Activated T-helper 9 cell treated with anti-CD3 and anti-CD28 coated beads, Interleukin-2, amount 50 U/mL, for 16 hours (primary cell): ENCODE measurements at places on chromosomes 12 and 14.

DNA sequence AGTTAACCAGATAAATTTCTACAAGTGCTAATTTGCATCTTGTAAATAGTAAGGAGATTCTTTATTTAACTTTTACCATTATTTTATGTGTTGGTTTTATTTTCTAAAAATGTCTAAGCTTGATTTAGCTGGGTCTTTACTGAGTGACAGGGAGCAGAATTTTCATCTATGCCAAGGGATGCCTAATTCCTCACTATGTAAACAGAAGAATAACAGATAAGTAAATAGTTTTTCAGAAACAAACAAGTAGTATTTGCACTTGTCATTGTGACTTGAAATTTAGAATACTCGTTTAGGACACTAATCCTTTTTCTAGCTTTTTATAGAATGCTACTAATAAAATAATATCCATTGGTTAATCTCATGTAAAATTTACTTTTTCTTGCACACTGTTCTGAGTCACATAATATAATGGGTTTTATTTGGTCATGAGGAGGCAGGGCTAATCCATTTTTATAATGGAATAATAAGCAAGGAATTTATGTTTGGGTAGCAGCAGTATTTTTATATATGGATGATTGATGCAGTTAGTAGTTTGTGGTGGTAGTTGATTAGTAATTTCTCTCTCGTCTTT is 746.5 kb downstream of the SLC6A15 start:
- no peak for DNase-seq

GRCh38 chr12:108693186-108693730 is 38.1 kb downstream of the CORO1C start:
- DNase-seq: no peak

DNA sequence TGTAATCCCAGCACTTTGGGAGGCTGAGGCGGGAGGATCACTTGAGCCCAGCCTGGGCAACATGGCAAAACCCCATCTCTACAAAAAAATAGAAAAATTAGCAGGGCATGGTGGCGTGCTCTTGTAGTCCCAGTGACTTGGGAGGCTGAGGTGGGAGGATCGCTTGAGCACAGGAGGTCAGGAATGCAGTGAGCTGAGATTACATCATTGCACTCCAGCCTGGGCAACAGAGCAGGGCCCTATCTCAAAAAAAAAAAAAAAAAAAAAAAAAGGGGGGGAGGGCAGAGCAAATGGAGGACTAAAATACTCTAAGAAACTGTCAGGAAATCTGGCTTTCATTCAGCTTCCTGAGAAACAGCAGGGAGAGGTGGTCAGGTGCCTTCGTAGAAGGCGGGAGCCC is 31.7 kb upstream of the TSPAN9 start:
- no peak for DNase-seq

- no peak for DNase-seq
Measured at GRCh38 chr12:103518899-103519298, 23.1 kb upstream of the C12orf42 start.

- no peak for DNase-seq
Measured at GRCh38 chr14:23530375-23531055, 21.1 kb downstream of the ZFHX2 start.

- no peak for DNase-seq
Measured at GRCh38 chr12:116161588-116161987, 115.9 kb downstream of the MED13L start.

GRCh38 chr14:79831195-79831892 is 380.0 kb downstream of the DIO2 start:
- no peak for DNase-seq

- DNase-seq: no peak
Measured at GRCh38 chr12:128951448-128951847, 98.2 kb downstream of the GLT1D1 start.

- DNase-seq: no peak
Measured at GRCh38 chr12:90546511-90546910, 408.5 kb downstream of the CCER1 start.

GRCh38 chr12:27968972-27969623 is 3.4 kb downstream of the PTHLH start:
- no peak for DNase-seq

DNA sequence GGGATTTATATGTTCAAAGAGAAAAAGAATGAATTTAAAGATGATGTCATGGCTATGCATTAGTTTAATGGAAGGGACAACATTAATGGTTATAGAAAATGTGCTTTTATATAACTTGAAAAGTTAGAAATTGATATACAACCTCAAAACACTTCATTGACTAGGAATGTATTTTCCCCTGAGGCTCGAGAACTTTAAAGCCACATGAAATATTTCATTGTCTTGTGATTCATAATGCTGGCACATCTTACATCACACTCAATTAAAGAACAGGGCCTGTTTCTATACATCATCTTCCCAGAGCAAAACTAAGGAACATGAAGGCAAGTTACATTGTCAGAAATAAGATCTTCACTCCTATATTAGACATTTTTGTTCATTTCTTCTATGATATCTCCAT is 35.2 kb upstream of the PAWR start:
- DNase-seq: no peak

DNA sequence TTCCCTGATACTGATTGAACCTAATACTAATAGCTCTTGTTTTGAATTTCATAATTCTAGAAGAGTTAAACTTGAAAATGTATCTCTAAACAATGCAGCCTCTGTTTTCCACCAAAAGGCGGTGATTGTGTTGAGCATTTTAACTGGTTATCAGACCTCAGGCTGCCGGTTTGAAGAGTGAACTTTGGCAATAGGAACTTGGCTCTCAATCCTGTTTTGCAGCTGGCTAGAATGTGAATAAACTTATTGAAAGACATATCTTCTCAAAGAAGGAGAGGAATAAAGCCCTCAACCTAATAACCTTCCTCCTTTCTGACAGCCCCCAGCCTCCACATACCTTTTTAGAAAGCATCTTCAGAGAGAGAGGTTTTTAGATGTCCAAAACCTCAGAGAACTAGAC is 105.4 kb downstream of the SRGAP1 start:
- no peak for DNase-seq

- no peak for DNase-seq
Measured at GRCh38 chr12:39605996-39606395, 13.6 kb downstream of the ABCD2 start.

DNA sequence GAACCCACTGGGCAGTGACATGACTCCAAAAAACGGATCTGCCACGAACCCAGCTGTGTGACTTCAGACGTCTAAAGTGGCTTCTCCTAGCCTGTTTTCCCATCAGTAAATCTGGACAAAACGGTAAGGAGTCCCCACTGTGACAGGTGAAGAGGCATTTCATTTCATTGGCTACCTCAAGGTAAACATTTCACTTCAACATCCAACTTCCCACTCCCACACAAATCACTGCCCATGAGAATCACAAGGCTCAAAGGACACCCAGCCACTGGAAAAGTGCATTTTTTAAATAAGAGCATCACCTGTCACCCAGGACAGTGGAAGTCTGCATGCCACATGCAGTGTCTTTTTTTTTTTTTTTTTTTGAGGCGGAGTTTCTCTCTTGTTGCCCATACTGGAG is 27.9 kb downstream of the HSP90AA1 start:
- DNase-seq: no peak

DNA sequence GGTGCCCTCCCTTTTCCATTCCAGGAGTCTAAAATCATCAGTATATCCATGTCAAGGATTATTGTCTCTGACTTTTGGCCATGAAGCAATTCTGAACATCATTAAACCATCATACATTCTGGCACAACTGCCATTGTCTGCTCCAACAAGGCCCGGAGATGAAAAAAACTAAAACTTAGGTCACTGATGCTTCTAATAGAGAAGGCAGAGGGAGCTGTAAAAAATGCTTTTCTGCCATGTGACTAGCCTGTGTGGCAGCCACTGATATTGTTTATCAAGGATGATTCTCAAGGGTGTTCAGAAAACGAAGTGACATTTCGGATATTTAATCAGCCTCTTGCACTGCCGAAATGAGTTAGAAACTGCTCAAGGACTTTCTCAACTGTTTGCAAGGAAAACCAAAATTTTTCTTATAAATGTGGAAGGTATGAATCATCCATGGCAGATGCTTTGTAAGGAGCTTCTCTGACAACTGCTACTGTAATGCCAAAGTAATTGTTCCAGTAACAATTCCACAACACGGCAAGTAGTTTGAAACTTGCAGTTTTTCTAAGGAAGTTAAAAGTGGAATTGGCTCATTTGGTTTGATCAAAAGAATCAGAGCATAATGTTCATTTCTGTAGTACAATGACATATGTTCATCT is 1076.5 kb upstream of the FLRT2 start:
- DNase-seq: no peak

- DNase-seq: no peak
Measured at GRCh38 chr14:96059519-96060135, 20.5 kb downstream of the C14orf132 start.

DNA sequence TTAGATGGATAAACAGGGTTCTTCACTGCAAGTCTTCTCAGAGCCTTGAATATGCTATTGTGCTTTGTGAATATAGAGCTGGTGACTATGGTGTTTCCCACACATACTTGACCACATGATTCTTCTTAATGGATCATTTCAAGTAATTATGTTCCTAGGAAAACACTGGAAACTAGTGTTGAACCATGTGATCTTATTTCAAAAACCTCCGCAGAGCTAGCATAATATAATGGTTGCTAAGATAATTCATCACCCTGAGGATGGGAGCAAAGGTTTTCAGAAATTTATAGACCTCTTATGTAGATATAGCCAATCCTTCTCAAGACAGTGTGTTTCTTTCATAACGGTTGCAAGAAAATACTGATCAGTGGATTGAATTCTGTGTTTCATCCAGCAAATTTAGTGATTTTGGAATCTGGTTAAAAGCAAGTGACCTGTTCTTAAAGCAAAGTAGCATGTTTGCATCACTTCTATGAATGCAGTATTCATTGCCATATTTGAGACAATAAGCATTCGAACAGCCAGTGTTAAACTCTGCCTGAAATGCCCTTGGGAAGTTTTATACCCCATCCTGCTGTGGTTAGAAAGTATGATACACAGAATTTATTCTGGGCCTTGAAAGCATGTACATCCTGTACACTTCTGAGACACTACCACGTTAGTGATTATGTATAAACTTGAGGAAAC is 341.0 kb upstream of the E2F7 start:
- DNase-seq: no peak

DNA sequence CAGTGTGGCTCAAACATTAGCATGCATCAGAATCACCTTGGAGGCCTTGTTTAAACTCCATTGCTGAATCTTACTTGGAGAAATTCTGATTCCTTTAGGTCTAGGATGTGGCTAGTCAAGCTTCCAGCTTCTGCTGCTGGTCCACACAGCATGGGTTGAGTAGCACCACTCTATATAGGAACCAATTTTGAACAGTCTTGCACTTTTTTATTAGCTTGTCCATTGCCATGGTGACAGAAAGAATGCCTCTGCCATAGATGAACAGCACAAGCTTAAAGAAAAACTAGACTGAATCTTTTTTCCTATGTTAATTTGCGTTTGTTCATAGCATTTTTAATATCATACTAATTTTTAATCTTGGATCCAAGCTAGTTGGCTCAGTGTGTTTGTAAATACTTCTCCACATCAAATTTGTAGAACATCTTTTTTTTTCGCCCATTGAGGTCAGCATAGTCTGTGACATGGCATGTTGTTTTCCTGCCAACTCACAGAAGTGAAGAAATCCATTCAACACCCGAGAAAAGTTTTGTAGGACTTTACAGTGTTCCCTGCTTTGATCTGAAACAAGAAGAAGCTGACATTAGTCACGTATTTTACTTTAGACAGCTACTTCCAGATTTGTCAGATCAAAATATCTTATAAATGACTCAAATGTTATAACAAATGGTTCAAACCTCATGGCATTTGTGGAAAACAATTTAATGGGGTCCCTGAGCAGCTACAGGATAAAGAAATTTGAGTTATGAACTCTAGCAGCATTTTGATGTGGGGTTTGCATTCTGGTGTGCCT is 438.8 kb downstream of the EGLN3 start:
- DNase-seq: no peak

DNA sequence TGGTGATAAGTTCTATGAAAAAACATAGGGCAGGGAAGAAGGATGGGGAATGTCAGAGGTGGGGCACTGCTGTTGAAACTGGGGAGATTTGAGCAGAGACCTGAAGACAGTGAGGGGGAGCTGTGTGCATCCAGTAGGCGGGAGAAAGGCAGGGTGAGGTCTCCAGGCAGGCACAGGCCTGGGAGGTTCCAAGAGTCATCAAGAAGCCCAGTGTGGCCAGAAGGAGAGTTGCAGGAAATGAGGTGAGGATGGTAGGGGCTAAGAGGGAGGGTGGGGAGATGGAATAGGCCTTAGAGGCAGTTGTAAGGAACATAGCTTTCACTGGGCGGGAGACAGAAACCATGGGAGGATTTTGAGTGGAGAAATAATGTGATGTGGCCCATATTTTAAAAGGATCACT is 341.8 kb downstream of the GLT1D1 start:
- no peak for DNase-seq

GRCh38 chr12:122139941-122140340 is 34.1 kb downstream of the IL31 start:
- DNase-seq: no peak

GRCh38 chr12:69469854-69470188 is 367 bp upstream of the FRS2 start:
- no peak for DNase-seq

- DNase-seq: no peak
Measured at GRCh38 chr12:89258240-89258969, 93.9 kb downstream of the DUSP6 start.

DNA sequence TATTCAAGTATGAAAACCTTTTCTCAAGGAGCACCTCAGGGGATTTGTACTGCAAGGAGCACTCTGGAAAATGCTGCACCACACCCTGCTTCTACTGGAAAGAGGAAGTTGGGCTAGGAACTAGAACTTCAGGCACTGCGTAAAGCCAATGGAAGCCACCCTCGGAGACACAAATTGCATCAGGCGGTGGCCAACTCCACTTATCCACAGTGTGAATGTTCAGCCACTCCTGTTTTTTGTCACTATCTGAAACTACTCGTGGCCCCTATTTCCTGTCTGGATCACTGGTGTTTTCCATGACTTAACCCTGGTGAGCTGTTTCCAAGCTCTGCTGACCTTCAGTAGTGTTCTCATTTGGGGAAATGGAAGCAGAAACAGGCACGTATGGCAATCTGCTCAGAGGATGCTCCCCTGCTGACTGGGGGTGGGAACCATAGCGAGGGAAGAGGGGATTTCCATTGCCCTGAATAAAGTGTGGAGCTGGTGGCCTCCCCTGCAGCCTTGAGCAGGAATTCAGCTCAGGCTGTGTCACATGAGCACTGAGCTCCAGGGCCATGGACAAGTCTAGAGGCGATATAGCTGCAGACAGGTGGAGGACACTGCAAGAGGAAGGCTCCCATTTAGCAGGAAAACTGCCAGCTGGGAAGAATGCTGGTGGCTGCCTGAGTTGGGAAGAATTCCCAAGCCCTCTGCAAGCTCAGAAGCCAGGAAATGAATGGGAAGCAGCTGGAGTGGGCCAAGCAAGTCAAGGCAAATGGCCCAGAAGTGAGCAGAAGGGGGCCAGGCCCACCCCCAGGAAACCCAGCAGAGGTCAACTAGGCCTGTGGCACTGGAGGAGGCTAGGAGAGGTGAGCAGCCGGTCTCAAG is 50.5 kb upstream of the RAP1B start:
- no peak for DNase-seq

- no peak for DNase-seq
Measured at GRCh38 chr12:76264611-76265012, 83.6 kb downstream of the BBS10 start.

- DNase-seq: no peak
Measured at GRCh38 chr14:32244404-32244803, 41.3 kb upstream of the RNU6-8 start.

- DNase-seq: no peak
Measured at GRCh38 chr12:118345355-118345754, 27.4 kb downstream of the TAOK3 start.
